ENCODE measurements at places on chromosomes 12 and 14.

- DNase-seq: no peak
Measured at GRCh38 chr14:30725763-30726162, 103.6 kb downstream of the SCFD1 start.

DNA sequence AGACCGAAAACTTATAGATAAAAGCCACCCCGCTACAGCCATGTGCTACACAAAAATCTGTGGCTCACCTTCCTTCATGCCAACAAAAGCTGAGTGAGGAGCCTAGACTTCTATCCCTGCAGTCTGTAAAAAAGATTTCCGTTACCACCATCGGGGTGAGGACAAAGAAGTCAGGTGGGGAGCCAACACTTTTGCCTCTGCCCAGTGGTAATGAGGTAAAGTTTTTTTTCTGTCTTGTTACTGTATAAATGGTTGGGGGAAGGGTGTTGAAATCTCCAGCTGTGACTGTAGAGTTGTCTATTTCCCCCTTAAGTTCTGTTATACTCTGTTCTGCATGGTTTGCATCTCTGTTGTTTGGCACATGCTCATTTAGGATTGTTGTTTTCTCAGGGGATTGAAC, 707.8 kb downstream of the FLRT2 start:
- no peak for DNase-seq

DNA sequence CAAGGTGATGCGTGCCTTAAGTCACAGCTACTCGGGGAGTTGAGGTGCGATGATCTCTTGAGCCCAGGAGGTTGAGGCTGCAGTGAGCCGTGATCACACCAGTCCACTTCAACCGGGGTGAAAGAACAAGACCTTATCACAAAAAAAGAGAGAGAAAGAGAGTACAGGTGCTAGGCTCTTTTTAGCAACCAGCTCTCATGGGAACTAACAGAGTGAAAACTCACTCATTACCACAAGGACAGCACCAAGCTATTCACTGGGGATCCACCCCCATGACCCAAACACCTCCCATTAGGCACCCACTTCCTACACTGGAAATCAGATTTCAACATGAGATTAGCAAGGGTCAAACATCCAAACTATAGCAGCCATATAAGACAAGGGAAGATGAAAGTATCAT, 164.2 kb downstream of the NDUFA12 start:
- no peak for DNase-seq

- no peak for DNase-seq
Measured at GRCh38 chr12:32312049-32312670, 87.2 kb upstream of the FGD4 start.

DNA sequence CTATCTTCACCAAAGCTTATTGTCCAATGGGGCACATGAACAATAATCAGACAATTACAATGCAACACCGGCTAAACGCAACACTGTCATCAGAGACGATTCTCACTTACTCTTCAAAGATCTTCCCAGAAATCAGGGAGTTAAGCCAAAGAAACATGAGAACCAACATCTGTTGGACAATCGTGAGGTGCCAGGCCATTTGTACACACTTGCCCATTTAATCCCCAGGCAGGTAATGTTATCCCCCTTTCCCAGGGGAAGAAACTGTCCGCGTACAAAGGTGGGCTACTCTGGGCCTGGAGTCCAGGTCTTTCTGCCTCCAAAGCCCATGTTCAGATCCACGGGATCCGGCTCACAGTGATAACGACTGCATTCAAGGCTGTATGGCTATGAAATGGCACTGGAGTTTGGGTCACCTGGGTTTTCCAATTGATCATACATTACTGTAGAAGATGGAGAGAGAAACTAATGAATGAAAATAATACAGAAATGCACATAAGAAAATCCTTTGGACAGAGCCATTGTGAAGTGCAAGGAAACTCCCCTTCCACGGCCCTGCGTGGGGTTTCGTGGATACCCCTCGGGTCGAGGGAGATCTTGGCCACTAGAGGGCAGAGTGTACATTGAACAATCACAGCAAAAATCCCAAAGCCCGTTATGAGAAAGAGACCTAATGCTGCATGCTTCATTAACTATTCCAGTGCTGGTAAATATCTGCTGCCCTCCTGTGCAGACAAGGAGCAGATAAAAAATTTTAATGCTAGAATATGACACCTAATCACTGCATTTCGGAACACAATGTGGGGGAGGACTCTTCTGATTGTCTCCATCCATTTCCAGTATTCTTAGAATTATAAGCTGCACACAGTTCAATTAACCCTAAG, 111.4 kb downstream of the EGLN3 start:
- DNase-seq: no peak

DNA sequence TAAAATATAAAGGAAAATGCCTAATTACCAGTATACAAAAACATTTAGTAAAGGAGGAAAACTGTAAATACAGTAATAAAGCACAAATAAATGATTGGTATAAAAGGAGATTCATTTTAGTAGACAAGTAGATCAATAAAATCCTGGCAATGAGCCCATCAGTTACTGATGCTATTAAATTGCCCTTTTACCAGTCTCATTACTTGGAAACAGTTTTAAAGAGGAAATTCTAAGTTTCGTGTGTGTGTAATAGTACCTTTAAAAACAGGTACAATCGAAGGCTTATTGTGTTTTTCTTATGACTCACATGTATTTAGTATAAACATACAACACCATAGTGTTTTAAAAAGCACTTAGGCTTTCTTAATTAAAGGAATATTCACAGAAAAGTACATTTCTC, 46.4 kb upstream of the SYT10 start:
- no peak for DNase-seq

GRCh38 chr14:94129758-94130414, 482 bp upstream of the IFI27L2 start:
- DNase-seq: peak; percentile 18

GRCh38 chr12:67889931-67890330, 99.3 kb upstream of the IFNG-AS1 start:
- no peak for DNase-seq

- DNase-seq: no peak
Measured at GRCh38 chr12:124869059-124869665, 5.5 kb upstream of the SCARB1 start.

GRCh38 chr12:113392988-113393579, 10.6 kb downstream of the SDS start:
- no peak for DNase-seq

DNA sequence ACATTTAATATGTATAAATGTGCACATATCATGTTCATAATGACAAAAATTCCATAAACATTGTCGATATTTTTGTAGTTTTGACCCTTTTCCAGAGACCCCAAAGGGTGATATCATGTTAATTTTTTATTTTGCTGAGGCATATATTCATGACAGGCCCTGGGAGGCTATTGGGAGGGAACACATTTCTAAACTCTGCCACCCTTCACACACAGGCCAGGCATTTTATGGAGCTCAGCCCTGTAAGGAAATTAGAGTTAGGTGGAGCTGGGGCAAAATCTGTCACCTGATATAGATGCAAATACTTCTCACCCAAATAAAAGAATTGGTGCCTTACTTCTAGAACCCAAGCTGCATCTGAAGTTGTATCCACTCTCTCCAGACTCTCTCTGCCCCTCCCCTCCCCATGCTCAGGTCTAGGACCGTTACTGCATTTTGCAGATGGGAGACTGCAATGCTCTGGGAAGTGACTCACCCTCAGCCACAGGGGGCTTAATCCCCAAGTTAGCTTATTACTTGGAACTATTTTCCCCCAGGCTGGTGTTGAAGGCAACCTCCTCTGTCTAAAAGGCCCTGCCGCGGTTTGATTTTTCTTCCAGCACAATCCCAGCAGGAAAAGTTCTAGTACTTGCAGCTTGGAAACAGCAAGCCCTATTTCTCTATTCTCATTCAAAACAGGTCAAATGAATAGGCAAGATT, 238.9 kb downstream of the EMP1 start:
- no peak for DNase-seq

GRCh38 chr12:49368240-49368600, 958 bp downstream of the SPATS2 start:
- DNase-seq: no peak

DNA sequence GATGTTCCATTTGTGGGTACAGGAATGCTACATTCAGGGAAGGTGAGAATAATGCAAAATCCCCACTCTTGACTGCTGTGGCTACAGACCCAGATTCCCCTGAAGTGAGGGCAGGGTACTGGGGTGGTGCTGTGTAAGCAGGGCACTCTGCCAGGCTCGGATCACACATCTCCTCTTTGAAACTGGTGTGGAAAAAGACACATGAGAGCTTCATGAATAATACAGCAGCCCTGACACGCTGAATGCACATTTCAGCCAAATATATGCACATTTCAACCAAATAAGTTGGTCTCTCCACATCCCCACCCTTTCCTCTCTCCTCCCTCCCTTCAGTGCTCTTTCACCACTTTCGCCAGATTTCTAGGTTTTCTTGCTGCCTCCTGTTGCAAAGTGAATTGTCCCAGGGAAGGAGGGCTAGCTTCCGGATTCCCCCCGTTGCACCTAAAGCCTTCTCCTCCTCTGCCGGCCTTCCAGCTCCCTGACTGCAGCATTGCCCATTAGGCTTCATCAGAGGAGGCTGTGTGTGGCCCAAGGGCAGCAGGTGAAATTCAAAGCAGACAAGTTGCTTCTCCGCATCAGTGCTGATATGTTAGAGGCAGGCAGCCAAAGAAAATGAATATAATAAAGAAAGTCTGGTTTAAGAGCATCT, 118.2 kb upstream of the TMCC3 start:
- DNase-seq: no peak

- DNase-seq: no peak
Measured at GRCh38 chr14:100603341-100604120, 16.3 kb upstream of the BEGAIN start.

- no peak for DNase-seq
Measured at GRCh38 chr12:80702889-80703805, 4.3 kb upstream of the MYF6 start.

- DNase-seq: no peak
Measured at GRCh38 chr14:101040538-101041442, 137.3 kb upstream of the RTL1 start.

DNA sequence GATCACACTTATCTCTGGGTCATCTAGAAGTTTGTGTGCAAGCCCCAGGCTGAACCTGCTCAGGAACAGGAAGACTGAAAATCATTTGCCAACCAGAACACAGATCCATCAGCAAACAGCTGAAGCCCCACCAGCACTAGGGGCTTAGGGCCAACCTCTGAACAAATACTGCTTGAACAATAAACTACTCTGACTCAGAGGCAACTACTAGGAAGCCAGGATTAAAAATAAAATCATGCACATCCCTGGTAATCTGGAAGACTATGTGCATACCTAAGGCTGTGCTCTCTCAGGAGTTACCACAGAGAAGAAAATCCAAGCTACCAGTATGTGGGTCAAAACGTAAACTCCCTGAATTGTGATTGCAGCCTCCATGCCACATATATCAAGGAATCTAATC, 15.9 kb downstream of the GALNT8 start:
- DNase-seq: no peak

GRCh38 chr14:31939934-31940333, 137.2 kb upstream of the ARHGAP5 start:
- no peak for DNase-seq

GRCh38 chr12:66548338-66549049, 130.4 kb downstream of the GRIP1 start:
- no peak for DNase-seq

GRCh38 chr14:92035890-92036289, 4.0 kb downstream of the TRIP11 start:
- DNase-seq: no peak

DNA sequence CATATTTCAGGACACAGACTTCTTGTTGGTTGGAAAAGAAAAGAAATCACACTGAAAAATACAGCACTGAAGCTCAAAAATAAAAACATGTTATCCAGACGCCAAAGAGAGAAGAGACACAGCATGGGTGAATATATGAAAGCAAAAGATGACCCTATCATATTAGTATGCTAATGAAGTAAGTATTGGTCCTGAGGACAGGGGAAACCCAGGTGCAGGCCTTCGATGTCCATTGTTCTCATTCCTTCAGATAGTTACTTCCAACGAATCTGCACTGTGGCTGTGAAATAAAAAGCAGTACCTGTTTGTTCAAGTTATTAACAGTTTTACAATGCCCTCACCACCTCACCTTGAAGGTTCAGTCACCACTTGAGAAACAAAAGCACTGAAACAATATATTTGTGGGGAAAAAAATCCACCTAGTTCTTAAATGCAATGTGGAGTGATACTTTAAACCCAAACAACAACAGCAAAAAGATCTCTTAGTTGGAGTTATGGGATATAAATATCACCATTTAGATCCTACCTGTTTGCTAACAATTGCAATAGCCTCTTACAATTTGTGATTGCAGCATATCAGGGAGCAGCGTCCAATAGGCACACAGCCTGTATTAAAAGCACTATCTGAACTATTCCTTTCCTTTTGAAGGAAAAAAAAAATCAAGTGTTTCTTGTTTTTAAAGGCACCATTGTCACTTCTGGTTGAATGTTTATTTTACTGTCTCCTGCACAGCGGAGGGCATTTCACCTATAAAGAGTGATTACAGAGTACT, 188.1 kb downstream of the BCAT1 start:
- no peak for DNase-seq

DNA sequence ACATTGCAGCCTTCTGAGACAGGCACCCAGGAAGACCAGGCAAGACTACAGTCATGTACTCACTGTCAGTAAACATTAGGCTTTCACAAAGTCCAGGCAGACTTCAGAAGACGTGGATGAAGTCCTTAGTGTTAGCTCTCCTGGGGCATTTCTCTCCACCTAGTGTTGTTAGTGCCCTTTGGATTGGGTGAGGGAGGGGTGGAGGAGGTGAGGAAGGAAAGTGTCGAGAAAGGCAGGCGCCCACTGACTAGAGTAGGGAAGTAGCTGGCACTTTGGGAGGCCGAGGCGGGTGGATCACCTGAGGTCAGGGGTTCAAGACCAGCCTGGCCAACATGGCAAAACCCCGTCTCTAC, 20.2 kb downstream of the TMEM229B start:
- no peak for DNase-seq

- DNase-seq: no peak
Measured at GRCh38 chr14:48008646-48009045, 333.2 kb upstream of the MDGA2 start.

- no peak for DNase-seq
Measured at GRCh38 chr12:21543151-21543550, 17.1 kb downstream of the SPX start.

DNA sequence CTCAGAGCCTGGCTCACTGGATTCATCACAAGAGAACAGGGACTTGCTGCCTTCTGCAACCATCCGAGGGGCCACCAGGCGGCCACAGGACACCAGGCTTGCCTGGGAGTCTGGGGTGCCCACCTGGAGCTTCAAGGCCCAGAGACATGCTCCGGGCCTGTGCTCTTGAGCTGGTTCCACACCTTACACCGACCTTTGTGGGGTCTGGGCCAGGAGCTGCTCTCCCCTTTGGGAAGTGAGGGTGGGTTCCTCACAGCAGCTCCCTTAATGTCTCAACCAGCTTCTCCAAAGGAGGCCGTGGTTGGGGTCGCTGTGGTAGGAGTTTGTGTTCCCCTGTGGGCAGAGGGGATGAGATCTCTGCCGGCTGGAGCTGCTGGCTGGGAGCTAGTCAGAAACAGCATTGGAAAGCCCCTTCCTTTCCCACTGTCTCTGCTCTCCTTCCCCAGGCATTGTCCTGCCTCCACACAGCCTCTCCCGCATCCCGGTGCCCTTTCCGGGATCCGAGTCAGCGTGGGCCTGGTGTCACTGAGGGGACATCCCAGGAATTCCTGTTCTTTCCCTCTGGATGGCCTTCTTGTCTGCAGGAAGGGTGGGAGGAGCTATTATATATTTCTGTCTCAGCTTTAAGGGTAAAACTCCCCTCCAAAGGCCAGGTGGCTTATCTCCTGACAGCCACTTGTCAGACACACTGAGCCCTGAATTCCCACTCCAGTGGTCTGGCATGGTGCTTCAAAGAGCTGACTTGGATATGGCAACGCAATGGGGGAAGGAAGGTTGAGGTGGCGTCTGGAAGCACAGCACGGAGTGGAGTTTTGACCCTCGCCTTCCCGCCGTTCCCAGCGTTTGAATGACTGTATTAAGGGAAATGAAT, 5.1 kb upstream of the PAPLN start:
- DNase-seq: no peak

Measured in effector CD4-positive, alpha-beta T cell (primary cell).